ENCODE measurements at places on chromosomes 4 and X. TPM values are rescaled to one million over a fixed set of nuclear protein-coding genes. Genes with fewer than 3 reads are reported as not detected.

DNA sequence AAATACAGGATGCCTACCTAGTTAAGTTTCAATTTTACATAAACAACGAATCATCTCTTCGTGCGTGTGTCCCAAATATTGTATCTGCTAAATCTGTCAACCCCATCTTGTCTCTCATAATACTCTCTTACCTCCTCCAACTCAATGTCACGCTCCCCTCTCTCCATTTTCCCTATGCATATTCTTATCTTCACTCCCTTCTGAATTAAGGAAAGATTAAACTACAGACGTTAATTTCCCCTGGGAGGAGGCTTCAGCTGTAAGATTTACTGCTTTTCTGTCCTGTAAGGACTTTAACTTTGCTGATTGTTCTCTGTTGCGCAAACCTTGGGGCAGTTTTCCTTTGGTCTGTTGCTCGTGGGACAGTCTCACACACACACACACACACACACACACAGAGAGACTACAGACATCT, 455 bp upstream of the ABCB7 start:
- peak; percentile 60 for DNase-seq

- DNase-seq = no peak
These were observed 118.0 kb downstream of the SLC4A4 start for GRCh38 chr4:71456841-71457240.

DNA sequence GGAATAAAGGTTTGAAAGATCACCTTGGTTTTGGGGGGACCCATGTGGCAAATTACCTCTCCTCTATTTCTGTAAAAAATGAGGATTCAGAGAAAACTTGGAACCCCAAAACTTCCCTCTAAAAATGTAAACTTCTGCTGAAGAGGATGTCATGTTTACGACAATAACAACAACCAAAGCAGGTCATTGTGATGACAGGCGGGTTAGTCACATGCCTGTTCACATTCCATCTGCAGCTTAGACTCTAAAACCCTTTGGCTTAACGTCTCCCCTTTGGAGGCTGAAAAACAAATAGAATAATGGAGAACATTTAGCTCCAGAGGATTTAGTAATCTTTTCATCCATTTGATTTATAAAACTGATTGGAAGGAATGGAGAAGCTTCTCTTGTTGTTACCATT, 75.0 kb upstream of the FAM9C start:
- DNase-seq = no peak

- DNase-seq = peak; percentile 99
These were observed 35.9 kb upstream of the CXCL8 start for GRCh38 chr4:73704314-73705055.

- DNase-seq = peak; percentile 48
These were observed 423.3 kb downstream of the CENPC start for GRCh38 chr4:67122029-67122428.

The HSD17B13 gene
- 0.18 TPM for total RNA-seq

DNA sequence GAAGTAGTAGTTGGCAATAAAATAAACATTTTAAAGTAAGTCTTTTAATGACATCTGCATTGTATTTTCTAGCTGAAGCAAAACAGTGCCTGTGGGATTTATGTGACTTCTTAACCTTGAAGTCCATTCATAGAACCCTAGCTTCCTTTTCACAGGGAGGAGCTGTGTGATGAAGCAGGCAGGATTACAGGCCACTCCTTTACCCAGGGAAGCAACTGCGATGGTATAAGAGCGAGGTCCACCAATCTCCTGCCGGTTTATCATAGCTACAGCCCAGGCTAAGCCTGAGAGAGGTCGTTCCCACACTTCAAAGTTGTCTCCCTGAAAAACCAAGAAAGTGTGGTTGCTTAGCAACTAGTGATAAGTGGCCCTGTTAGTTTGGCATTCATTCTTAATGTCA, 7.0 kb downstream of the RPL36A start:
- peak; percentile 30 for DNase-seq

Measured in cardiac muscle cell (in vitro differentiated cells and primary cell).